ENCODE measurements at places on chromosomes 5 and 9.

DNA sequence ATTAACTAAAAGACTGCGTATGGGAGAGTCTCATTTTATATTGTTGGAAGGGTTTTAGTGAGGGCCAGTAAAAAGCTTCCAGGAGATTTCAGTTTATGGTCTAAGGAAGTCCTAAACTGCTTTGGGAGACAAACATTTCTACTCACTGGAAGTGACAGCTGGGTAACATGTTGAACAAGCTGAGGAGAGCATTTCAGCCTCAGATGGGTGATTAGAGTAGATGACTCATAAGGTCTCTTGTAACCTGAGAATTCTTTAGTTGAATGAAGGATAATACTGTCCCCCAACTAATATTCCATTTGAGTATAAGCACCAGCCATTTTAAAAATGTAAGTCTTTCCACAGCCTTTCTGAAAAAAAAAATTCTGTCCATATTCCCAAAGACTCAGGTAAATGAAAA lies 218.0 kb upstream of the C9orf72 start:
- no peak for DNase-seq

DNA sequence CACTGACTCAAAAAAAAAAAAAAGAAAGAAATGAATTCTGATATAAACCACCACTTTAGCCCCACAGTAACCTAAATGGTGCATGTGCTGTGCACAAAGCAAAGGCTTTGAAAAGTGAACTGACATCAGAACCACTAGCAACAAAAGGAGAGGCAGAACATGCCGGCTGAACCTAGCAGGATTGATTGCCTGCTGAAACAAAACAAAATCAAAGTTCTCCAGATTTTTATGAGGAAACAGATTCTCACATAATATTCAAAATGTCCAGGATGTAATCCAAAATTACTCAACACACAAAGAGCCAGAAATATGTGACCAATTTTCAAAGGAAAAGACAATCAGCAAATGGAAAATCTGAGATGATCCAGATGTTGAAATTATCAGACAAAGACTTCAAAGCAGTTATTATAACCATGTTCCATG lies 37.9 kb downstream of the UBTD2 start:
- DNase-seq = no peak

GRCh38 chr5:139178589-139178917 lies 19.6 kb downstream of the SIL1 start:
- no peak for DNase-seq

DNA sequence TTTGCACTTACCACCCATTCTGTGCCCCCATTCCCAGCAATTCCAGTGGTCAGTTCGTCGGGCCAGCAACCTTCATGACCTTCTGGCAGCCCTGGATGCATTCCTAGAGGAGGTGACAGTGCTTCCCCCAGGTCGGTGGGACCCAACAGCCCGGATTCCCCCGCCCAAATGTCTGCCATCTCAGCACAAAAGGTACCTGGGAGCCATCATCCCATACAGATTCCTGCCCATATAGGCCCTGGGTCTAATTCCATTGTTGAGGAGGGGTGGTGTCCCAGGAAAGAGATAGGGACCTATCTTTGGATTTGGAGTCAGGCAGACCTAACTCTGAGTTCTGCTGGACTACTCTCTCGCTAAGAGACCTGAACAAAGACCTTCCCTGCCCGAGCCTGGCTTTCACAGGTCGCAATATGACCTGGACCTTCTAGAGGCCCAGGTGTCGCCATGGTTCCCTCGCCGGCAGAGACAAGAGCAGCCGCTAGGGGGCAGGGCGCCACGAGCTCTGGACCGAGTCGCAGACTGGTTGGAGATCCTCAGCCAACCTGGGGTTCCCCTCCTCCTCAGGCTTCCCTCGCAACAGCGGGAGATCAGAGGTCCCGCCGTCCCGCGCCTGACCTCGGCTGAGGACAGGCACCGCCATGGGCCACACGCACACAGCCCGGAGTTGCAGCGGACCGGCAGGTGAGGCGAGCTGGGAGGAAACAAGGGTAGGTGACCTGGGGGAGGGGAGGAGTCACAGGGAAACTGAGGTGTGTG lies 3.1 kb downstream of the SLC4A9 start:
- DNase-seq = peak; percentile 65
